ENCODE measurements at places on chromosomes 11 and 22. TPM values are rescaled to one million over a fixed set of nuclear protein-coding genes. Genes with fewer than 3 reads are reported as not detected.

The OR5T1 gene
- not detected for total RNA-seq

The OR51B4 gene
- total RNA-seq: not detected

The PANX2 gene
- total RNA-seq: 0.65 TPM

The KREMEN1 gene
- 0.30 TPM for total RNA-seq

The DEPDC7 gene
- 0.91 TPM for total RNA-seq

The FXYD2 gene
- total RNA-seq: 0.65 TPM

The OR51B2 gene
- total RNA-seq: not detected

The HTR3B gene
- not detected for total RNA-seq

The GATD1 gene
- 16.9 TPM for total RNA-seq

The SELENOM gene
- 34.0 TPM for total RNA-seq

The OR10A2 gene
- total RNA-seq: not detected

The EHBP1L1 gene
- 31.2 TPM for total RNA-seq

The TSGA10IP gene
- total RNA-seq: not detected

The CD248 gene
- total RNA-seq: 0.65 TPM

The MYBPC3 gene
- not detected for total RNA-seq

The SHANK2 gene
- total RNA-seq: not detected

The MRGPRE gene
- not detected for total RNA-seq

The VSIG10L2 gene
- not detected for total RNA-seq

The OR4D5 gene
- total RNA-seq: not detected

The SLC22A25 gene
- not detected for total RNA-seq

The DCHS1 gene
- total RNA-seq: 29.0 TPM

The NXF1 gene
- total RNA-seq: 26.3 TPM

The SCUBE2 gene
- total RNA-seq: 0.32 TPM

The RNF215 gene
- 18.8 TPM for total RNA-seq

The SEPTIN5 gene
- 17.0 TPM for total RNA-seq

The RAPSN gene
- 0.30 TPM for total RNA-seq

The FAM83F gene
- total RNA-seq: not detected

The THY1 gene
- total RNA-seq: 4.0 TPM

The TRPC6 gene
- not detected for total RNA-seq

The CNGA4 gene
- under 0.01 TPM for total RNA-seq

Measured in epithelial cell of umbilical artery (primary cell).